CD4-positive, alpha-beta T cell treated with Interleukin-6 for 4 hours (primary cell): ENCODE measurements at places on chromosomes 2 and 18.

DNA sequence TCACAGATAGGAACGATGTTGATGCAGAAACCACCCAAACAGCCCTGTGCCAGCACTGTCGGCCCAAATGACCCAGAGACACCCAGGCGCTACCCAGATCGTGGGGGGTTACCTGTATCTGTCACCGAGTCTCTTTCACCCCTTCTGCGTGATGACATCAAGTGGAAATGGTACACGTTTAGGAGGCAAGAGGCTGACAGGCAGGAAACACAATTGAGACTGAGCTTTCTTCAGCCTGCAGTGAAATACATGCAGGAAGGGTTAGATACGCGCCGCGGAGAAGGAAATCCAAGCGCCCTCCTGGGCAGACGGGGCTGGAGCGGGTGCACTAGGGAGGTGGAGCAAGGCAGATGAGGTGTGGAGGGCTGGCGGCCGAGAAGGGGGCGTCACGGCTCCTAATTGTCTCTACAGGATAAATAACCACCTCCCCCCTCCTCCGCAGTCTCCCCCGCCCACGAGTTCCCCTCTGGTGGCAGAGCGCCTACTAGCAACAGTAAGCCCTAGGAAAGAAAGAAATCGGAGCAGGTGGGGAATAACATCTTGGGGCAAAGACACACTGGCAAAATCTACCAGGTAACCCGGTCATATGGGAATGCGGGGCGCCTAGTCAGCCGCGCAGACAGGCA lies at the start of gene RNF152:
RNF152 (minus strand) TSS at position 325 of the 626 bp plus-strand sequence. CDS start 76,544 bp downstream, outside the sequence.
- DNase-seq: peak; percentile 34

GRCh38 chr2:30208453-30208852 lies 22.9 kb upstream of the LBH start:
- DNase-seq: peak; percentile 65

DNA sequence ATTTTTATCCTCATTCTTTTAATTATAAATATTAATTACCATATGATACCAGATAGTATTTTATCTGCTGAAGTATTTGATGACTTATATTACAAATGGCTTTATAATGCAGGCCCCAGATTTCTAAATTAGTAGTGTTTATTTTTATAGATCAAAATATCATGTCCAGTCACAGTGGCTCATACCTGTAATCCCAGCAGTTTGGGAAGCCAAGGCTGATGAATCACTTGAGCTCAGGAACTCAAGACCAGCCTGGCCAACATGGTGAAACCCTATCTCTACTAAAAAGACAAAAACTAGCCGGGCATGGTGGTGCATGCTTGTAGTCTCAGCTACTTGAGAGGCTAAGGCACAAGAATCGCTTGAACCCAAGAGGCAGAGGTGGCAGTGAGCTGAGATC lies 100.1 kb upstream of the ARHGAP15 start:
- no peak for DNase-seq

GRCh38 chr2:39409697-39410389 lies 27.2 kb downstream of the MAP4K3 start:
- DNase-seq: no peak

DNA sequence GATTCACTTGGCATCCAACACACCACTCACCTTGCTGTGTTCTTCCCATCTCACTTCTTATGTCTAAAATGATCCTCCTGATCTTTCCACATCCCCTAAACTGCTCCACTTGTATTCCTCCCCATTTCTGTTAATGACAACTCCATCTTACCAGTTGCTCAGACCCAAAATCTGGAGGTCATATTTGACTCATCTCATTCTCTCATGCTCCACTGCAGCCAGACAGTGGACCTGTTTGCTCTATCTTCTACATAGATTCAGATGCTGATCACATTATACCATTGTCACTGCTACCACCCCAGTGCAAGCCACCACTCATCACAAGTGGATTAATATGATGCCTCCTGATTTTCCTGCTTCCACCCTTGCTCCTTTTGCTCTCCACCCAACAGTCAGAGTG lies 7.9 kb upstream of the NABP1 start:
- DNase-seq: no peak

DNA sequence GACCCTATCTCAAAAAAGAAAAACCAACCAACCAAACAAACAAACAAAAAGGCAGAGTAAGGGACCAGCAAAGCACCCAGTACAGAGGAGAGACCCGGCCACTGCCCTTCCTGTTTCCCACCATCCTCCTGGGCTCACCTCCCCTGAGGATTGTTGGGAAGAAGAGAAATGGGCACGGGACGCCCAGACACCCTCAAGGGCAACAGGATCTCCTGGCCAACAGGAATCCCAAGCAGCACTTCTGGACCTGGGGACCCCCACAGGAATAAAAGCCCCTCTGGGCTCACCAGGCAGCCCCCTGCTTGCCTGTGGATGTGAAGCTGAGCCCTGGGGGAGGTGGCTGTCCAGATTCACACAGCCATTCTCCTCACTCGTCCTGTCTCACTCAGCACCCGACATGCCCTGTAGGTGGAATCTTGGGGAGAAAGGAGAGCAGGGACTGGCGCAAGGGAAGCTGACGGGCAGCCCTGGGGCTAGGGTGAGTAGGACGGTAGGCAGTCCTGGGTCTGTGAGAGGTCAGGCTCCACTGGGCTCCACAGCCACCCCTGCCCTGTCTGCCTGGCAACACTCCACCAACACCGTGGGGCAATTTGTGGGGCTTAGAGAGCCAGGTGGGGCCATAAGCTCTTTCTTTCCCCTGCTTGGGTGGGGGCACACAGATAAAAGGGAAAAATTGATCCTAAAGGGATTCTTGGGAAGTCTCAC lies 18.0 kb downstream of the KLF11 start:
- DNase-seq: no peak

- no peak for DNase-seq
Measured at GRCh38 chr18:26524002-26524401, 24.4 kb downstream of the KCTD1 start.

DNA sequence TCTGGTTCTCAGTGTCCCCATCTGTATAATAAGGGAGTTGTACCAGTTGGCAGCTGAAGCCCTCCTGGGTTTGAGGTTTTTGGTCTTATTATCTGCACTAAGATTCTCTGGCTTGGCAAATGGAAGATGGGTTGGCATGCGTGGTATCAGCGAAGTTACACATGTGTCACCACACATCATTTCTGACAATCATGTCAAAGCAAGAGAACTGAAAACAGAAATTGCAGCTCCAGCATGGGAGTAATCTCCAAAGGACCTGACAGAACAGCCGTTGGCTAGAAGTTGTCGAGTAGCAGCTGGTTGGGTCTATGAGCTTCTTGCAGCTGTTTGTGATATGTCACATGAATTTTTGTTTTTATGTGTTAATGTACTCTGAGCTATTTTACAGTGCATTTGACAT lies 317.4 kb downstream of the SLC4A3 start:
- DNase-seq: no peak

GRCh38 chr2:148725564-148725963 lies 81.0 kb downstream of the EPC2 start:
- DNase-seq: no peak

DNA sequence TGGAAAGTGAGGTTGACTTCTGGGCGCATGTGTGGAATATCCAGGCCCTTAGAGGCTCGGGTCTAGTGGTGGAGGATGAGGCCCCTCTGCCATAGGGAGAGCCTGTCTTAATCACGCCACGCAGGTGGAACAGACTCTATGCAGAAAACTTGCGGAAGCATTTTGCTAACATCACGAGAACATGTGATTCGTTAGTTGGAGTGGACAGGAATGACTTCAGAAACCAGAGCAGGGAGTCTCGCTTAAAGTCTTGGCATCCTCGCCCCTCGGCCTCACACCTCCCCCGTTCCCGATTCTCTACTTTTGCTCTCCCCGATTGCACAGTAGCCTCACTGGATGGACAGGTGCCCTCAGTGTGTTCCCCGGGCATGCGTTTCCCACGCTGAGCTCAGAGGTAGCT lies 333.4 kb downstream of the GBX2 start:
- DNase-seq: no peak

- no peak for DNase-seq
Measured at GRCh38 chr18:13076886-13077285, 85.7 kb downstream of the CEP192 start.
